SK-N-DZ (cell line): ENCODE measurements at places on chromosomes 5 and 9.

GRCh38 chr9:21995666-21996398 lies 1.2 kb downstream of the CDKN2B-AS1 start:
- DNase-seq = peak; percentile 5

DNA sequence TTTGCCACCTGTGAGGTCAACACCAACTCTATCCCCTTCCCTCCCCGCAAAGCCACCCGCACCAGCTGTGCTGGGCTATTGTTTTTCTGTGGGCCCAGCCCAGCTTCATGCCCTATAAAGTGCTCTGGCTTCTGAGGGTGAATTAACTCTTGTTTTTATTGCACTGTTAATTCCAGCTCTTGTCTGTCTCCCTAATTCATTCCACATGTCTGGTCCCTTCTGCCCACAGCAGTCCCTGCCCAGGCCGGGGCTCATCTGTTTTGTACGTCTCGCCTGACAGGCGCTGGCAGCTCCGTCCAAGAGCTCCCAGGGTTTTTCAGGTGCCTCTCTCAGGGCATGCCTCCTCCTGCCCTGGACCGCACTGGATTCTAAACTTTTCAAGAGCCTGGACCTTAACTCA lies 118.9 kb downstream of the PDZD2 start:
- DNase-seq = peak; percentile 71

- DNase-seq = no peak
Measured at GRCh38 chr5:6350277-6351090, 27.9 kb downstream of the MED10 start.

DNA sequence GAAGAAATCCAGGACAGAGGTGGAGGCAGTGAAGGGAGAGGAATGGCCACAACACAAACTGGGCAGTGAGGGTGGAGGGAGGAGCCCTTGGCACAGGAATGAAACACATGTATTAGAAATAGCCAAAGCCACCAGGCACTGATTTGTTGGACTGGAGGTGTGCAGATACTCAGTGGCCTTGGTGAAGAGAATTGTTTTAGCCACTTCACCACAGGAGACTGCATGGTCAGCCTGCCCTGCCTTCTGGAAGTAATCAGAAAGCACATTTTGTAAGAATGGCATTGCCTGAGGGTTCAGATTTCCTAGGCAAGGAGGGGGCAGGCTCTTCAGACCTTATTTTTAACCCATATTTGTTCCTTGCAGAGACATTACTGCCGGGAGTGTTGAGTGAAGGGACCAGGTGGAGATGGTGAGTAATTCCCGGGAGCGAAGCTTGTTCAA lies 2.2 kb downstream of the SGCD start:
- DNase-seq = no peak

DNA sequence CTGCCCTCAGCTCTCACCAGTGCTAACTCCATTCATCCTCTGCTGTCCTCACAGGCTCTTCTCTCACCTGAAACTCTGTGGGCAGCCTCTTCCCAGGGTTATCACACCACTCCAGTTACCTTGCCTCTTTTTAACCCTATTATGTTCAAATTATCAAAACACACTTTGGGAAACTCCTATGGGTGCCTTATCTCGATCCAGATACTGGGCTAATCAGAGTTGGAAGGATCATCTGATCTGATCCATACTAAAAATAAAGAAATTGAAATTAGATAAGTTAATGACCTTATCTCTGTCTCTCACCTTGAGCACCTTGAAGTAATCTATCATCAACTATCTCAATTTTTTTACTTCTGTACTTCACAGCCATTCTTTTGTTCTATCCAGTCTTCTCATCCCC lies 300.5 kb upstream of the ISL1 start:
- no peak for DNase-seq

DNA sequence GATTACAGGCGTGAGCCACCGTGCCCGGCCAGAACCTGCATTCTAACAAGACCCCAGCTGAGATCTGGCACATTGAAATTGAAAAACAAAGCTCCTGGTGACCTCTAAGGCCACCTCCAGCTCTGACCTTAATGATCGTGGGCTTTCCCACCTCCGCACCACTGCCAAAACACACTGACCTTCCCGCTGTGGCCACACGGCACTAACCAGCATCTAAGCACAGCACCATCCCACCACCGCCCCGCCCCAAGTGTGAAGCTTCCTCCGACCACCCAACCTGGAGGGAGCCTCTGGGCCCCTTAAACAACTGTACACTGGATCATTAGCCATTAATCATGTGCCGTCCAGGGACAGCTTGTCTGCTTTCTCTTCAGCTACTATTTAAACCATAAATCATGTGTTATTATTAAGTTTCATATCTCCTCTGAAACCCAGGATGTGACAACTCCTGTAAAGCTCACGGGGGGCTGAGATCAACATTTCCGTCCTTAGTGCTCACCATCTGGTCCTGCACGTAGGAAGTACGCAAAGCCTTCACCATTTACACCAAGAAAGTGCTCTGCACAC lies 80.6 kb downstream of the COL23A1 start:
- DNase-seq = no peak

- DNase-seq = peak; percentile 45
Measured at GRCh38 chr9:86034863-86035734, 64.3 kb downstream of the GOLM1 start.

DNA sequence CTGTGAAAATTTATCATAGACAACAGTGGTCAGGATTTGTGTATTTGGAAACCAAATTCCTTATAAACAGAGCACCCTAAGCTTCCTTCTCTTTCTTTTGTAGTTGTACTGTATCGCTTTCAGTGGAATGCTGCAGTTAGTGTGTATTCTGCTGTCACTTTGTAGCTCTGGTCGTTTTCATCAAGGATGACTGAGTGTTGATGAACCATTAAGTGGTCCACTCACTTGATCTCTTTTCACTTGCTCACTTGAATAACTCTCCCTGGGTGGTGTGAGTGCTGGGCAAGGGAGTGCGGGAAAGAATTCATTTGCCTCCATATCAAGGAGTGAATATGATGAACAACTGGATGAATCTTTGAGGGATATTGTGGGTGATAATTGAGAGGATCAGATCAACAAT lies 1225.7 kb upstream of the WWC1 start:
- DNase-seq = no peak

- peak; percentile 64 for DNase-seq
Measured at GRCh38 chr5:43603344-43604217, 601 bp downstream of the NNT start.

GRCh38 chr5:77182367-77182766 lies 28.1 kb upstream of the PDE8B start:
- DNase-seq = no peak

DNA sequence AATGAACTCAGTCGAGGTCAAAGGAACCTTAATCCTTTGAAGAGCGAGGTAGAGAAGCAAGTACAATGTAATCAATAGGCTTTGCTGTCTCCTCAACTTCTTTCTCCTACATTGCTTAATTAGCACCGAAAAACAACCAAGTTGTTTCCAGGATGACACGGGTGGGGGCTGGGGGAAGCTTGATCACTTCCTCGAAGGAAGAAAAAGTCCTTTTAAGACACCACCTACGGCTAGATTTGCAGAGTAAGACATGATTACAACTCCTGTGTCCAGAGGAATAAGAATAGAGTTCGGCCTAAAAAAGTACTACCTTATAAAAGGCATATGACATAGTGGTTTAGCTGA lies 811 bp upstream of the ARRDC3 start:
- DNase-seq = no peak

GRCh38 chr5:151906246-151906645 lies 18.4 kb downstream of the GLRA1 start:
- no peak for DNase-seq

DNA sequence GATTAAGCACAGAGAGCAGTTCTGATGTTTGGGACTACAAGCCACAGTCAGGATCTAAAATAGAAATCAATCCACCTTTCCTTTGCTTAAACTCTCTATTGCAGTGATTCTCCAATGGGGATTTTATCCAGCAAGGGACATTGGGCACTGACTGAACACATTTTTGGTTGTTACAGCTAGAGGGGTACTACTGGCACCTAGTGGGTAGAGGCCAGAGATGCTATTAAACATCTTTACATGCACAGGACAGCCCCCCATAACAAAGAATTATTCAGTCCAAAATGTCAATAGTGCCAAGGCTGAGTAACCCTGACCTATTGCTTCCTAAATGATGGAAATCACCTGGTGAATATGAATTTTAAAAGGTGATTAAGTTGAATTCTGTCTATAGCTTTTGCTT lies 12.0 kb downstream of the ZNF622 start:
- peak; percentile 31 for DNase-seq

DNA sequence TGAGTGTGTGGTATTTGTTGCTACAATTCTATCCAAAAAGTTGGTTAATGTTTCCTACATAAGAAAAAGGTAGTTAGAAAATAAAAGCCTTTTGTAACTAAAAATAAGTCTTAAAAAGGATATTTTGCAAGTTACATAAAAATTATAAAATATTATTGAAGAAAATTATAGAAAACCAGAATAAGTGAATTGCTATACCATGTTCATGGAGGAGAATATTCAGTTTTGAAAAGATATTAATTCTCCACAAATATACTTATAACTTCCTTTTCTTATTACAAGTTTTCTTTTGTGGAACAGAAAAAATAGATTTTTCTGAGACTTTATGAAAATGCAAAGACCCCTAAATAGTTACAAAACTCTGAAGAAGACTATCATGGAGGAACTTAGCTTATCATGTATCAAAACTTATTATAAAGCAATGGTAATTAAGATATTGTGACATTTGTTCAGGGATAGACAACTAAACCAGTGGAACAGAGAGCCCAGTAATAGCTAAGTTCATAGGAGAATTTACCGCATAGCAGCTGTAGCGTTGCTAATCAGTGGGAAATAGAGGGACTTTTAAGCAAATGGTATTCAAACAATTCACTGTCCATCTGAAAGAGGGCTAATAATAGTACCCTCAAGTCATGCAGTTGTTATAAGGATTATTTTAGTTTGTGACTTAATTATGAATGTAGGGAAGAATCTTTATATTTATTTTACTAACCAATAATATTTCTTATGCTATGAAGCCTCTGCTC lies 515.2 kb upstream of the ZNF608 start:
- DNase-seq = no peak

DNA sequence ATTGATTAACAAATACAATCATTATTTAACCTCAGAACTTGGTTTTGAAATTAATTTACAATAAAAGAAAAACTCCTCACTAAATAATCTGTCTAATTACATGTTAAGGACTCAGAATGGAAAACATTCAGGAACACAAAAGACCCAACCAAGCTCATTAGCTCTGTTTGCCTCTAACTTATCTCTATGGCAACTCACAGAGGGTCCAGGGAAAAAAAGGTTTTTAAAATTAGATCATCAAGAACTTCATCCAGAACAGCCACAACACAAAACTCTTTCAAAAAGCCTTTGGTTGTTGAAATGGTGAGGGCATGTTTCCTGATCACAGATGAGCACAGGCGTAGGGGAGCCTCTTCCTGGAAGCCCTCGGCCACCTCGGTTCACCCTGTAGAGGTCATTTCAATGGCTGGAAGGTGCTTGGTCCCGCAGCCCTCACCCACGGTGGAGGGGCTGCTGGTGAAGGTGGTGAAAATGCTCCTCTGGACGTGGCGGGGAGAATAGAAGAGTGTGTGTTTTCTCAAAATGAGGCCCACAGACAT lies 17.2 kb upstream of the TCF7 start:
- DNase-seq = no peak

DNA sequence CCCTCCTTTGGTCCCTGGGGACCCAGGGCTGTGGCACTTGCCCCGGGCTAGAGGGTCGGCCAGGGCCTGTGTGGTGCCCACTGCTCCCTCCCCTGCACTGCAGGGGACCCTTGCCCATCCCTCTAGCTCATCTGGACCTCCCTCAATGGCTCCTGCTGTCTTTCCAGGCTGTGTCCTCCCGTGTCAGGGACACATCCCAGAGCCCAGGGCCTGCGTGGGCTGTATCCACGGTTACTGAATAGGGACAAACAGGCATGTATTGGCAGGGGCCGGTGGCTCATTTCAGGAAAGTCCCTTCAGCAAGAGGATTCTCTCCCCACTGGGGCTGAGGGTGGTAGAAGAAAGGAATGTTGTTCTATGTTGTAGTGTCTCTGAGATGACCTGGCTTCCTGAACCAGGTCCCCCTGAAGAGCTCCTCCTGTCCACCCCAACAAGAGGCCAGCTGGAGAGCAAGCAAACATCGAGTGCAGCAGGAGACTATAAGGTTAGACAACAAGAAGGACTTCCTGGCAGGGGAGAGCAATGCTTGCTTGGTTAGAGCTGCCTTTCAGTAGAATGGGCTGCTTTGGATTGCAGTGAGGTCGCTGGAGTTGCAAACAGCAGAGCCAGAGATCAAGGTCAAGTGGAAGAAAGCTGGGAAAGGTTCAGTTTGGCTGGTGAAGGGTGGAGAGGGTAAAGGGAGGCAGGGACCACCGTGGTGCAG lies 1.0 kb upstream of the CRB2 start:
- no peak for DNase-seq

- DNase-seq = peak; percentile 63
Measured at GRCh38 chr5:62093976-62094375, 212.0 kb upstream of the KIF2A start.

- DNase-seq = no peak
Measured at GRCh38 chr9:106529616-106530015, 333.4 kb upstream of the ZNF462 start.

GRCh38 chr5:143019157-143019556 lies 249.0 kb downstream of the ARHGAP26 start:
- DNase-seq = no peak

- DNase-seq = no peak
Measured at GRCh38 chr5:170286386-170286925, 11.1 kb downstream of the LCP2 start.

DNA sequence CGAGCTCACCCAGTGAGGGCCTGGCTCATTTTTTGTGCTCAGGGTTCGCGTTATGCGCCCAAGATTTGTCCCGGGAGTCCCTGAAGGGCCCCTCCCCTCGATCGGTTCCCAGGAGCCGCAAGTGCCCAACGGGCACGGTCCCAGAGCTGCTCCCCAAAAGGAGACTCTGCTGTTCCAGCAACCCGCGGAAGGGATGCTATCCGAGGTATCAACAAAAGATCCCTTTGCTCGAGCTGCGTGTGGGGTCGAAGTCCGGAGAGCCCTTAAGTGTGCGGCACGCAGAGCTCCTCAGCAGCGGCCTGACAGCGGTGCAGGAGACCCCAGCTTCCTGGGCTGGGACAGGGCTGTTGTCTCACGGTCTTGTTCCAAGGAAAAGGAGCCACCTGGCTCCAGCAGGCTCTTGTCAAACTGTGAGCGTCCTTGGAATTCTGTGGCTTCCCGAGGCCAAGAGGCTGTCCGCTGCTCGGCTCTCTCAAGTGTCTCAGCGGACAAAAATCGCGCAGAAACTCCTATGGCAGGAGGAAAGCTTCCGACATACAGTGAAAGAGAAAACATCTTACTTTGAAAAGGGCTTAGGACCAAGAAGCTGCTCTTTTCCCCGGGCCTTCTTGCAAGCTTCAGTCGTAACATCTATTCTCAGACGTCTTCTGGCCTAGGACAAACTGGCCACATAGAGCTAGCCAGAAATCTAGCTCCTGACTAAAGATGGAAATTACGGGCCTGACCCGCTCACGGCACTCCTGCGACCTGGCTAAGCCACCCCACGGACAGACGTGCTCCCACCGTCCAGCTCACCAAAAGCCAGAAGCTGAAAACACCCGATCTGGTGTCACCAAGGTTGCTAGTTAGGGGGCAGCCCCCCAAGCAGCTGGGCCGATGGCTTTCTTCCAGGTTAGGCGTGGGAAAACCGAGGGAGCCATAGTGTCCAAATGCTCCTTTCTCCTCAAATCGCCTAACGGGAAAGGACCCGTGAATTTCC lies 2.6 kb upstream of the FOXB2 start:
- no peak for DNase-seq

- no peak for DNase-seq
Measured at GRCh38 chr9:20604562-20604961, 17.7 kb downstream of the MLLT3 start.
